ENCODE measurements at places on chromosomes 4 and X.

GRCh38 chr4:86218746-86219473 is 140.9 kb downstream of the MAPK10 start:
- DNase-seq, result peak; percentile 40

- DNase-seq, result no peak
These were observed 114.4 kb downstream of the STK32B start for GRCh38 chr4:5165420-5166369.

DNA sequence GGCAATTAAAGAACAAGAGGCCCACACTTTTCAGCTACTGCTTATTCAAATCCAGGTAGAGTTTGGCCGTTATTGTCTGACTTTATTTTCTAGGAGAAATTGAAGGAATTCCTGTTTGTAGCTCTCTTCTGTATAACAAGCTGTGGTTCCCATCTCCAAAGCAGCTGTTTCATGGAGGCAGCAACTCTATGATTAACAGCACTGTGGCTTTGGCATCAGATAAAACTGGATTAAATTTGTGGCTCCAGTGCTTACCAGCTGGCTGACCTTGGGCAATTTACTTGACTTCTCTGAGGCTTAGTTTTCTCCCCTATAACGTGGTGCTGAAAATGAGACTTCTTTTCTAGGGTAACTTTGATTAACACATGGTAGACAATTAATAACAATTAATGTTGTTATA is 28.1 kb downstream of the SLC30A9 start:
- peak; percentile 44 for DNase-seq

- DNase-seq, result no peak
These were observed 16.0 kb upstream of the TLR8 start for GRCh38 chrX:12890467-12890866.

- no peak for DNase-seq
These were observed 1047.7 kb downstream of the C4orf33 start for GRCh38 chr4:130143656-130144055.

DNA sequence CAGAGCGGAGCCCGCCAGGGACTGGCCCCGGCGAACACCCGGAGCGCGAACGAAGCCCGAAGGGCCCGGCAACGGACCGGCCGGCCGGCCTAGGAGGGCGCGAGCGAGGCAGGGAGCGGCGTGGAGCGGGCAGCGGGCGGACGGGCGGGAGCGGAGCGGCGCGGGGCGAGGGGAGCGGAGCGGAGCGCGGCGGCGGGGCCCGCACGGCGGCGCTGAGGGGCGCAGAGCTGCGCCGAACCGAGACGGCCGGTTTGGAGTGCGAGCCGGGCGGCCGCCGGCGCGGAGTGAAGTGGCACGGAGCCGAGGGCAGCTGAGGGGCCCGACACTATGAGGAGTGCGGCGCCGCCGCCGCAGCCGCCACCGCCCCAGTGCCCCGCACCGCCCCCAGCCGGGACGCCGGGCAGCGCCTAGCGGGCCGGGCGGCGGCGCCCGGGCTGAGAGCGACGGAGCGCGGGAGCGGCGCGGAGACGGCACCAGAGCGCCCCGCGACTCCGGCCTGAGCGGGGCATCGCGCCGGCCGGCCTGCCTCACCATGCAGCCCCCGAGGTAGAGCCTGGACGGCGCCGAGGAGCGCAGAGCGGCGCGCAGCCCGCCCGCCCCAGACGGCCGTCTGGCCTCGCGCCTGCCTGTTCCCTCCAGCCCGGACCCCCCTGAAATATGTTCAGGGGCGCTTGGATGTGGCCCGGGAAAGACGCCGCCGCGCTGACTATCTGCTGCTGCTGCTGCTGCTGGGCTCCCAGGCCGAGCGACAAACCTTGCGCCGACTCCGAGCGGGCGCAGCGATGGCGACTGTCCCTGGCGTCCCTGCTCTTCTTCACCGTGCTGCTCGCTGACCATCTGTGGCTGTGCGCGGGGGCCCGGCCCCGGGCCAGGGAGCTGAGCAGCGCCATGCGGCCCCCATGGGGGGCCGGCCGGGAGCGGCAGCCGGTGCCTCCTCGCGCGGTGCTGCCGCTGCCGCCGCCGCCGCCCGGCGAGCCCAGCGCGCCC is 793 bp downstream of the NALF2 start:
- peak; percentile 62 for DNase-seq

DNA sequence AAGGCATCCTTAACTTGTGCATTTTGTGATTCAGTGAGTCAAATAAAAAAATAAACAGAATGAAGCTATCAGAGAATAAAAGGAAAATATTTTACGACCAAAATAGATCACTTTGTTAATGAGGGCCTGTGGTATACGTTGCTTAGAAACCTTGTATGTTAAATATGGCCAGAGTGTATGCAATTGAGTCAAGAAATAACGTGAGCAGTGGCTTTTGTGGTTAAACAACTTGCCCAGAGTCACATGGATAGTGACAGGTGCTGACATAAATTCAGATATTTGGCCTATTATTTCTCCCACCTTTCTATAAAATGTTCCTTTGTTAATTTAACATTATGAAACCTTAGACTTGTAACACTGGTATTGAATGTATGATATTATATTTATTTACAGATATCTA is 393.4 kb downstream of the PABPC4L start:
- no peak for DNase-seq

DNA sequence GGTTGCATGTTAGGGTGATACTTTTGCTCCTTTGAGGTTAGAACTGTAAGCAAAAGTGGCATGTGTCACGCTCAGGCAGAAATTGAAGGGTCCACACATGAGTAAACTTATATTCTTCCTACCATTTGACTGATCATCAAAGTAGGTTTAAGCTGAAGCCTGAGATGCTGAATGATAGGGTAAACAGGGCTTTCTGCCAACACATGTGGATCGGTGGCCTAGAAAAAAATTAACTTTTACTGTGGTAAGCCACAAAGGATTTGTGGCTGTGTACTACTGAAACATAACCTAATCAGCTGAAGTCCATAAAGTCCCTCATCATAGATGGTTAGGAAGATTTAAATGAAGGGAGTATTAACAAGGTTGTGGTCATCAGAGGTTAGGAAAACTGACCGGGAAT is 1070.1 kb downstream of the STPG2 start:
- no peak for DNase-seq

- DNase-seq, result no peak
These were observed 153.7 kb downstream of the CBR4 start for GRCh38 chr4:168856312-168856711.

DNA sequence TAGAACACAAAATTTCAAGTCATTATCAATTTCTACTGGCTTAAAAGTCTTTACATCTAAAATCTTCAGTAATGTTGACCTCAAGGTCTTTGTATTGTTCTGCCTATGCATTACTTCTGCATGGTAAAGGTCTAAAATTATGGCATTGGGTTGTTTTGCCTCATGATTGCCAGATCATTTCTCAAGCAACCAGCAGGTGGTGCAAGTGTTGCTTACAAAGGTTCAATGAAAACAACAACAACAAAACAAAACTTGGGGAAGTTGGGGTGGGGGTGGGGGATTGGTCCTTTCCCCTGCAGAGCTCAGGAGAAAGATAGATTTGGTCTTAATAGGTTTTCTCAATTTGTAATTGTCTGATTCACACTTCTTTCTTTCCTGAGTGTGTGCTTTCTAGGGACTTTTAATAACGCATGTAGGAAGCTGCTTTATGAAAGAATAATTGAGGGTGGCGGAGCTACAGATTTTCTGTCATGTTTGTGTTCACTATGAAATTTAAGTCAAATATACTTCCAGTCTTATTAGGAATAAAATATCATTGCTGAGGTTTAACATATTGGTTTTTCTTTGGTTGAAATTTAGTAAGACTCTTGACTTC is 145.1 kb downstream of the COL4A5 start:
- peak; percentile 2 for DNase-seq

DNA sequence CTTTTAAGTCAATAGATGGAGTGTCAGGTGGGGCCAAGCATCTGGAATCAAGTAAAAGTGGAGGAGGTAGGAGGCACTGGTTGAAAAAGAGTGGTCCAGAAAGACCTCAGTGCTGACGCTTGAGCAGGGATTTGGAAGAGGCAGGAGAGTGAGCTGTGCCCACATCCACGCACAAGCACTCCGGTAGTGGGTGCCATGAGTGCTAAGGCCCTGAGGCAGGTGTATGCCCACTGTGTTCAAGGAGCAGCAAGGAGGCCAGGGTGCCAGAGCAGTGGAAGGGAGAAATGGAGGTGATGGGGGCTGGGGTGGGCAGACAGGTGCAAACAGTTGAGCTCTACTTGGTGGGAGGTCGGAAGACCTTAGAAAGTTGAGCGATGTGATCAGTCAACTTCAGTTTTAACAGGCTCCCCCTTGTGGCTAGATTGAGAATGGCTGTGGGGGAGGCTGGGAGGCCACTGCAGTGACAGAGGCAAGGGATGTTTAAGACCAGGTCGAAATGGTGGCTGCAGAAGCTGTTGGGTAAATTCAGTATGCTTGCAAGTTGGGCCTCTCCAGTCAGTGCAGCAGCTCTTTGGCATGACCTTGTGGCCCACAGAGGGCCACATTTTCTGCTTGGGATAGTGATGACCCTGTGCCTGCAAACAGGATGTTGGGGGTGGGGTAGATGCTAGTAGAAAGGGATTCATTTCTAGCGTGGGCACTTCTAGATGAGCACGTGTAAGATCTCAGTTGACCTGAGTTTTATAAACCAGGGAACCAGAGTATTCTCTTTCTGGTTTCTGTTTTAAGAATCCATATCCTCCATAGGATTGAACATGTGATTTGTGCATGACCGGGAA is 12.7 kb downstream of the TKTL1 start:
- DNase-seq, result peak; percentile 61

- DNase-seq, result no peak
These were observed 11.5 kb upstream of the TBC1D1 start for GRCh38 chr4:37879365-37879764.

- DNase-seq, result no peak
These were observed 62.9 kb downstream of the MID1IP1 start for GRCh38 chrX:38864165-38864564.

DNA sequence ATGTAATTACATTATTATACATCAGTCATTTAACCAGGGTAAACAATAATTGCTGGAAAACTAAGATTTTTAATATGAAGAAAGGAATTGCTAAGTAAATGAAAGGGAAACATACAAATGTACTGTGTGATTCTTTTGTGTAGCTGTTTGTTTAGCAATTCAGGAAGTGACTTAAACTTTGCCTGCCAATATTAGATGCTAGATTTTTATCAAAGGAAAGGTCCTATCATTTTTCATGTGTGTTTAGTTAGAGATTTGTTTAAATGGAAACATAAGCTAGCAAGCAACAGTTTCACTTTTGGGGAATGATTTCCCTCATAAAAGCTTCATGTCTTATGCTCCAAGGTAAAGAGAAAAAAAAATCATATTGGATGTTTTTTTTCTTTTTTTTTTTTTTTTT is 95.1 kb upstream of the LIMCH1 start:
- no peak for DNase-seq

DNA sequence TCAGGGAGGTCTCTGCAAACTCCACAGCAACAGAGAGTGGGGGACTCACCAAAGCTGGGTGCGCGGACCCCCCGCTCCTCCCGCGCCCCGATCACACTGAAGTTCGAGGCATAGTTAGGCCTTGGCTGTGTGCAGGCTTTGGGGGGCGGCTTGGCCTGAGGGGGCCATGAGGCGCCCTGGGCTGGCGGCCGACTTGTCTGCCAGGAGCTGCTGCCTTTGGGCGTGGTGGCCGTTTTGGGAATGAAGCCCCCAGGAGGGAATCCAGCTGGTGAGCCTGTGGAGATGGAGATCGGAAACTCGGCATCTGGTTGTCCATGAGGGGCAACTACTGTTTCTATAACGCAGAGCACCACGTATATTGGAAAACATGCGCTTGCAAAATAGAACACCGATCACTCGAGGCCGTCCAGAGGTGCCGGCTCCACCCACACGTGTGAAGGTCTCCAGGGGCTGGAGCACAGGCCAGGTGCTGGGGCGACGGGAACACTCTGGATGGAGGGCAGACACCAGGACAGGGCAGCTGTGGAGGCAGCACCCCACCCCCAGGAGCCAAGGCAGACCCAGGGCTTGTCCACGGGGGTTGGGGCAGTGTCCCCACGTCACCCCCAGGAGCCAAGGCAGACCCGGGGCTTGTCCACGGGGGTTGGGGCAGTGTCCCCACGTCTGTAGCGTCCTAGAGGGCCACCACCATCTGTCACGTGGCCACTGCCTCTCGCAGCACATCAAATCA is 25.9 kb upstream of the CPLX1 start:
- no peak for DNase-seq

GRCh38 chrX:11254417-11255109 is 38.6 kb upstream of the AMELX start:
- no peak for DNase-seq

DNA sequence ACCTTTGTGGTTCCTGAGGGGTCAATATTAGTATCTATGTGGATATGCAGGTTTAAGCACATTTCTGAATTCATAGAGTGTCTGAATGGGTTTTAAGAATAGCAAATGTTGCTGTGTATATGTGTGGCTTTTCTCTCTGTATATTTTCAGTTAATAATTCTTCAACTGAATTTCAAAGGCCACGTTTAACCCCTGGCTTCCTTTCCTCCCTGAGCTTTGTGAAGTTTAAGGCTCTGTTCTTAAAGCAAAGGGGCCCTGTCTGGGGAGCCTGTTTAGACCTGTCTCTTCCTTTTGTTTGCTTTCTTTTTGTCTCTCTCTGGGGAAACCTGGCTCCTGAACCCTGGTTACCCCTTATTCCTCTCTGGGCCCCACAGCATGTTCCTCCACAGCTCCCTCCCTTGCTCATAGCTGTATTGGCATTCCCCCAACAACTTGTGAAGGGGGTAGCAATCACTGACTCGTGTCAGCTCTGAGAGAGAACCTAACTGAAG is 139.1 kb downstream of the COL4A6 start:
- DNase-seq, result no peak

Measured in SK-N-SH (cell line).